ENCODE measurements at places on chromosomes 5 and 9.

- DNase-seq: no peak
Observed at GRCh38 chr5:151686674-151687407, at the start of gene SPARC. TSS of gene SPARC (minus strand) at chr5:151686915. CDS start at chr5:151676188, 10,727 bp downstream.

GRCh38 chr5:17399931-17400330, 98.1 kb upstream of the TAF11L2 start:
- no peak for DNase-seq

DNA sequence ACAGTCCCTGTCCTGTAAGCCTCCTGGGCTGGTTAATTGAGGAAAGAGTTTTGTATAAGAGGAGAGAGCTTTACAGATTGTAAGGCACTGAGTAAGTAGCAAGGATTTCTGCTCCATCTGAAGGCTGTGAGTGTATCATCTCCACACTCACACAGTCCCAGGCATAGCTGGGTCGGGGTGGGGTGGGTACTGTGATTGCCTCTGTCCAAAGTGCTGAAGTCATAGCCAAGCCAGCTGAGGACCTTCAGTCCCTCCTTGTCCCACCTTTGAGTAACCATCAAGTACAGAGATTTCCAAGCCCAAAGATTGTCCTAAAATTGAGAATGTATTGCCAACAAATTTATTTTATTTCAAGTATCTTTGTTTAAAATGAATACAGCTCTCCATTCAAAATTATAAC, 5.5 kb upstream of the DNAJB5 start:
- no peak for DNase-seq

DNA sequence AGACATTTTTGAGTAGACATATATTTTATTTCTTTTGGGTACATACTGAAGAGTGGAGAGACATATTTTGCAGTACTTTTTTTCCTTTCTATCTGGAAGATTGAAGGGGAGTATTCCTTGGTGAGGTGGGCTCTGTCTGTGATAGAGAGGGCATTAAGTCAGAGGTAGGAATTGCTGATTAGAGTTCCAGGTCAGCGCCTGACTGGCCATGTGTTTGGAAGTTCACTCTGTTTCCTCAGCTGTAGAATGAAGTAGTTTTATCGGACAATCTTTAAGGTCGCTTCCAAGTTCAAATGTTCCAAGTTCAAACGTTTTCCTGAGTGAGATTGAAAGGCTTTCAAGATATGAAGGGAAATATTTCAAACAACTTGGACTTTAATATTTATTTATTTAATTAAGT, 45.5 kb downstream of the RASGRF2 start:
- no peak for DNase-seq

DNA sequence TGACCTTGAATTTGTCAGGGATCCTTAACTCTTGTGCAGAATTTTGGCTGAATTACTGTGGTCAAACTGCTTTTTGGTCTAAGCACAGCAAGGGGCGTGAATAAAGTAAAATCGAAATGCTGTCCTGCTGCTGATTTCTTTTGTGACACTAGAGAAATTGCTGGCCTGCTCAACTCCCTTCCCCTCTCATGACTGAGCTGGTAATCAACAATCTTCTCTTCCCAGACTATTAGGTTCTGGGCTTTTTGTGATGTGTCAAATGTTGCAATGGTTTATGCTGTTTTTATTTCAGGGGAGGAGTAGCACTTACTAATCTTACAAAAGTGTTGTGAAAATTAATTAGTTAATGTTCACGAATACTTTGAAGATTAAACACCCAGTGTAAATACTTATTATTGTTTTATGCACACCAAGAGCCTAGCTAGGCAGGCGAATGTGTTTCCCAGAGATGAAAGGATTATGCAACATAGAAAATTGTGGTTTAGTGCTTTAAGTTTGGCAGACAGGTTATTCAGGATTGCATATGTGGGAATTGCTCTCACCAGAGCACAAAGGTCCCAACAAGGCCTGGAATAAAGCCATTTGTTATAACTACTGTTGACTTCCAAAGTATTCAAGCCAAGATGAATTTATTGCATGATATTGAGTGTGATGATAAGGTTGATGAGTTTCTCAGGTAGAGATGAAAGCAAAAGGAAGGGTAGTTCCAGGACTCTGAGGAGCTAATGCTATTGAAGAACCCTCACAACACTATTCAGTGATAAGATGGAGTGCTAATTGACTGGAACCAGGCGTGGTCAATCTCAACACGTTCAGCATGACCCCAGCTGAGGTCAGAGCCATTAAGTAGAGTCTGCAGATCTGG, 280.7 kb upstream of the ZNF608 start:
- DNase-seq: no peak

- no peak for DNase-seq
Observed at GRCh38 chr9:115038178-115038577, 79.8 kb downstream of the TNC start.

DNA sequence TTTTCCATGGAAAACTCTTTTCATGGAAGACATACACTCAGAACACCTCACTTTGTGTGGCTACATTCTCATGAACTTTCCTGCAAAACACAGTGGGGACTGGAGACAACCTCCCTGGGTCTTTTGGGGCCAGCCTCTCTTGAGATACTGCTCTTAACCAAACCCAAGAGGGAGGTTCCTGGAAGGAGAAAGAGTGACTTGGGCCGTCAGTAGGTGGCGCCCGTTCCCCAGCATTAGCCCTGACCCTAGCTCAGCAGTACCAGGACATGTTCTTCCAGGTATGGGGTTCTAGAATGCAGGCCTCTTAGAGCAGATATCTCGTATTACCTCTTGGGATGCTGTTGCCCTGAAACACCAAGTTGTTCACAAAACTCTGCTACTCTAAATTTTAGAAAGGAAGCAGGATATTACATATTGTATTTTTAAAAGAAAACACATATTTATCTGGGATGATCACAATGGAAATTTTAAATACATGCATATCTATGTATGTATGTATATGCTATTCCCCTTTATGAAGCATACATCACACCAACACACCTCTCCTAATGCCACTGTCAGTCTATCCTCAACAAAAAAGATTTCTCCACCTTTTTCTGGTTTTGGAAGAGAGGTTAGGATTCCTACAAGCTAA, 15.8 kb upstream of the GLIS3 start:
- no peak for DNase-seq

GRCh38 chr9:114216081-114216480, 60.7 kb downstream of the COL27A1 start:
- DNase-seq: no peak

- DNase-seq: no peak
Observed at GRCh38 chr9:7009065-7009464, 251.3 kb downstream of the KDM4C start.
